ENCODE measurements at places on chromosomes 12 and 14.

- no peak for DNase-seq
Observed at GRCh38 chr12:93960521-93960920, 187.9 kb upstream of the PLXNC1 start.

DNA sequence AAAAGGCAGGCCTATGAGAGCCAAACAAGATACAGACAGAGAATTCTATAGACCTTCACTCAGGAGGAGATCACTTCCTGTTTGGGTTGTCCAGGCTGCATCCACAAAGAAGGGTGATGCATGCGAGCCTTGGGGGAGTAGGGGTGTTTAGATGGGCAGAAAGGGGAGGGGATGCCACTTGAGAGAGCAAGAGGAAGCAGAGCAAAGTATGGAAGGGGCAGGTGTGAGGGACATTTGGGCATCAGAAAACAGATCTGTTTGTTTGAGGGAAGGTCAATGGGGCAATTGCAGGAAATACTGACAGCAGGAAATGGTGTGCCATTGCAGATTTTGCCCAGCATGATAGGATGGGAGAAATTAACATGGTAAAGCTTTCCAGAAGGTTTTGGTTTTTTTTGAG is 146.4 kb upstream of the FOXN3 start:
- no peak for DNase-seq

DNA sequence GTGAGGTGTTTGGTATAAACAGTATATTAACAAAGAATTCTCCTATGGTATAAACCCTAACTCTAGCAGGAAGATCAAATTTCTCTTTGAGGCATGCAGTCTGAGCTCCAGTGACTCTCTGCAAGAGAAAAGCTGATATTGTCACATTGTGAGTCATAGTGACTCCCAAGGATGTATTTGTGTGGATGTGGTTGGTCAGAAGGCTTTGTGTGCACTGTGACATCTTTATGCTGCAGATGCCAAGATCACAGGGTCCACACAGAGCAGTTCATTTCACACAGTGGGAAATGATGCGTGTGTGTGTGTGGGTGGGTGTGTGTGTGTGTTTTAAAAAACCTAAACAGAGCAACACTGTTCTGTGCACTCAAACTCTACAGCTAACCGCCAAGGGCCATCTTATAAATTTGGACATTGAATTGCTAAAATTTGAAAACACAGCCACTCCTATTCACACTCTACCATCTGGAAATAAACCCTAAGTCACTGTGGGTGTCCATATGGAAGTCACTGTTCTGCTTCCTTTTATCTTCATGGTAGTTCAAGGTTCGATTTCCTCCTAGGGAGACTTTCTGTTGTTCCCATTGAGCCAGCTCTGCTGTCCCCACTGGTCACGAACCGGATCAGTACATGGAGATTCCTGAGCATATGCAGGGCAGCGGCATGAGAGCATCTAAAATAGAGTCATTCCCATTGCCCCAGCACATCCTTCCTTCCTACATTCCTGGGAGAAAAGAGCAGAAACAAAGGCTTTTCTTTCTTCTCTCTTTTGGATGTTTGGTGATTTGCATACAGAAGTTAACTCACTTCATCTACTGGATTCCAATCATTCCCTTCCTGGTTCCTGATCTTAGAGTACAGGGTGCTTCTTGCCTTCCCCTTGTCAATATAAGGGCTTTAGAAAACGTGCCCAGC is 727.6 kb downstream of the DIO2 start:
- no peak for DNase-seq

DNA sequence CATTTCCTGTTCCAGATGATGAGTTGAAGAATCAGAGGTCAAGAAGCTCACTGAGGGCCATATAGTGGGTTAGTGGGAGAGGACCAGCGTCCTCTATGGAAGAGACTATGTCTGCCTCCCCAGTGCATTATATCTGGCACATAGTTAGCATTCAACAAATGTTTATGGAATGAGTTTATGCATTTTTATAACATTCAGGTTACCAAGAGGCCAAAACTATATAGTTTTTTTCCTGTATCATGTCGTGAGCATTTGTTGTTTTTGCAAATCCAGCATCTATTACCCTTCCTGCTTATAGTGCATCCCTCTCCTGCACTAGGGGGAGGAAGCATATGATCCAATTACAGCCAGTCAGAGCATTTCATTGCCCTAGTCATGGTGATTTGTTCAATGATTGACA is 60.6 kb downstream of the SUDS3 start:
- no peak for DNase-seq

- DNase-seq = no peak
Observed at GRCh38 chr14:95505030-95505589, 11.3 kb downstream of the SYNE3 start.

GRCh38 chr12:88698471-88698870 is 118.2 kb upstream of the KITLG start:
- no peak for DNase-seq

- no peak for DNase-seq
Observed at GRCh38 chr14:22341049-22341448, 248.0 kb downstream of the DAD1 start.

DNA sequence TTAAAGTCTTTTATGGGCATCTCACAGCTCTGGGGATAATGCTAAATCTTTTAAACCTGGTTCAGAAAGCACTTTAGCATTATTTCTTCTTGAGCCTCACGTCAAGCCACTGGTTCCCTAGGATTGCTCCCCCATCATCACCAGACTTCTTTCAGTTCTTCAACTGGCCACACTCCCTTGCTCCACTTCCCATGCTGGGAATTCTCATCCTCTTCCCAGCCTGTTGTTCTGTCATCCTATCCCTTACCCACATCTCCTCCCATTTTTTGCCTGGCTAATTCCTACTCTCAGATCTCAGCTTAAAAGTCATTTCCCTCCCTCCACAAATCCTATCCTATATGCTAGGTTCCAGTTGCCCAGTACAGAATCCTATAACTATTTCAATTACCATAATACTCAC is 14.4 kb downstream of the FERMT2 start:
- DNase-seq = no peak

- DNase-seq = no peak
Observed at GRCh38 chr12:52812749-52813148, 1.2 kb downstream of the KRT4 start.

DNA sequence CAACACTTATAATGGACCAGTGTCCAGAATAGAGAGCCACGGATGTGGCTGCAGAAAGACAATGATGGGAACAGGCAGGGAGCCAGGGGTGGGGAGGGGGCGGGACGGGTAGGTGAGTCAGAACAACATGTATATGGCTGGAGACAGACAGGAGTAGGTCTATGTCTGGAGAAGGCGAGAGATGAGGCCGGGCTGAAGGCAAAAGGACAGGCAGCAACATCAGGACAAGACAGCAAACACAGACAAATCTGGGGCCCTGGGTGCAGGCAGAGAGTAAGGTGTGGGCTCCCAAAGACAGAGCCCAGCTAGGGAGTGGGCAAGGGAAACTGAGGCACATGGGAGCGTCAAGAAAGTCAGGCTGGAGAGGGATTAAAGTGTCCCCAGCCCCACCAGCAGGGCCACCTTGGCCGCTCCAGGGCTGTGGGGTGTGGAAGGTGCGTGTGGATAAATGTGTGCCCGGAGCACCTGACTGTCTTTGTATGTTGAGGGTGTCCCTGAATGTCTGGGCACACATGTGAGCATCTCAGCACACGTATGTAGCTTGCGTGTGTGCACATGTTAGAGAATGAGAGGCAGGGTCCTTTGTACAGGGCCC is 44.1 kb downstream of the FAM222A start:
- DNase-seq = no peak

DNA sequence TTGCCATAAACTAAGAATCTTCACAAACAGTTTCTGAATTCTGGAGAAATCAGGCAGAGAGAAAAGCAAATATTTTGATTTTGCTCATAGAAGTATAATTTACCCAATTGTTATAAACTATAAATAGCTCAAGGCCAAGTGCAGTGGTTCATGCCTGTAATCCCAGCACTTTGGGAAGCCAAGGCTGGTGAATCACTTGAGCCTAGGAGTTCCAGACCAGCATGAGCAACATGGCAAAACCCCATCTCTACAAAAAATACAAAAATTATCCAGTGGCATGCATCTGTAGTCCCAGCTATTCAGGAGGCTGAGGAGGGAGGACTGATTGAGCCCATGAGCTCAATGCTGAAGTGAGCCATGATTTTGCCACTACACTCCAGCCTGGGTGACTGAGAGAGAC is 19.6 kb upstream of the MMP19 start:
- no peak for DNase-seq

DNA sequence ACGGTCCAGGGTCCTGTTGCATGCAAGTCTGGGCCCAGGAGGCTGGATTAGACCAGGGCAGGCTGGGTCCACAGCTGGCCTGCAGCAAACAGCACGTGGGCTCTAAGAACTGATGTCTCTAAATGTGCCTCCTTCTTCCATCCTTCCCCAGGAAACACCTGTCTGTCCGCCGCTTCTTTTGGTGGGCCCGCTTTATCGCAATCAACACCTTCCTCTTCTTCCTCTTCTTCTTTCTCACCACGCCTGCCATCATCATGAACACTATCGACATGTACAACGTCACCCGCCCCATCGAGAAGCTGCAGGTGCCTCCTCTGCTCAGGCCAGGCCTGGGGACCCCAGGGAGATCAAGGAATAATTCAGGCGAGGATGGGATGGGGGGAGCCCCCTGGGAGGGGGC is 28.3 kb downstream of the NGB start:
- DNase-seq = no peak

DNA sequence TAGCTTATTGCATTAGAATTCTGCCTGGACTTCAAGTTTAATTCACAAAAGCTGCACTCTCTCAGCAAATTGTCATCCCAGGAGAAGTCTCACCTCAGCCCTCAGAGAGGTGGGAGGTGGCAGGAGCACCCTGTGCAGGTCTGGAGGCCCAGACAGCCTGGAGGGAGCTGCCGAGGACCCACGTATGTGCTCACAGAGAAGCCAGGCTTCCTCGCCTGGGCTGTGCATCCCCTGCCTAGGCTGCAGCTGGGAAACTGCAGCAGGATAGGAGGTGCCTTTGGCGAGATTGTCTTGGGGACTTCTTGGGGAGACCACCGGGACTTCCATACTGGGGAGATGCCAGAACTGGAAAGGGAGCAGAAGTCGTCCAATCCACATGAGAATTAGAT is 8.8 kb downstream of the CPNE6 start:
- no peak for DNase-seq

DNA sequence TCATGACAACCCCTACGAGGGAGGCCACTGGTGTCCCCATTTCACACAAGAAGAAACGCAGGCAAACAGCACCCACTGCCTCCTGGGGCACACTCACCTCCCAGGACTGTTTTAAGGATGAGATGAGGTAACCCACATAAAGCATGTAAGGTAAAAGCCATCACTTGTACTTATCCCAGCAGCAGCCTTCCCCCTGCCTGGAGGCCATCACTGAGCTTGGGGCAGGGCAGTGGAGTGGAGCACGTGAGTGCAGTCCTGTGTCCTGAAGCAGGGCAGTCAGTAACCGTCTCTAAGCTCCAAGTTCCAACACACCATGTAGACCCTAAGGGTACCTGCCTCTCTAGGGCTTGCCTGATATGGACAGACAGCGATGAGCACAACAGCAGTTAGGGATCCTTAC is 1.7 kb downstream of the POLE start:
- DNase-seq = no peak

DNA sequence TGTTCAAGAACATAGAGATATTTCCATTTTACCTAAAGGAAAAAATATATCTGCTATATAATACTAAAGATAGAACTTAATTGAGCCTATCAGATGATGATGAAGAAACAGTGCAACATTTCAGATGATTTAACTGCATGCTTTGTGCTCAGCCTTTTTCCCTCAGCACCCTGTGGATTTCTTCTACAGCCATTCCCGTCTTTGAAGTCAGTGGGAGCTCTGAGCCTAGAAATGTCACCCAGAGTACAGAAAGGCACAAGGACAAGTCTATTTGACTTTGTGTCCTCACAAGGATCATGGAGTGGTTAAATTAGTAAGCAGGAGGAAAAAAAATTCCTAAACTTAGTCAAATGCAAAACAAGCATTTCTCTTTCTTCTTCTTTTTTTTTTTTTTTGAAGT is 994.0 kb upstream of the FLRT2 start:
- DNase-seq = no peak

DNA sequence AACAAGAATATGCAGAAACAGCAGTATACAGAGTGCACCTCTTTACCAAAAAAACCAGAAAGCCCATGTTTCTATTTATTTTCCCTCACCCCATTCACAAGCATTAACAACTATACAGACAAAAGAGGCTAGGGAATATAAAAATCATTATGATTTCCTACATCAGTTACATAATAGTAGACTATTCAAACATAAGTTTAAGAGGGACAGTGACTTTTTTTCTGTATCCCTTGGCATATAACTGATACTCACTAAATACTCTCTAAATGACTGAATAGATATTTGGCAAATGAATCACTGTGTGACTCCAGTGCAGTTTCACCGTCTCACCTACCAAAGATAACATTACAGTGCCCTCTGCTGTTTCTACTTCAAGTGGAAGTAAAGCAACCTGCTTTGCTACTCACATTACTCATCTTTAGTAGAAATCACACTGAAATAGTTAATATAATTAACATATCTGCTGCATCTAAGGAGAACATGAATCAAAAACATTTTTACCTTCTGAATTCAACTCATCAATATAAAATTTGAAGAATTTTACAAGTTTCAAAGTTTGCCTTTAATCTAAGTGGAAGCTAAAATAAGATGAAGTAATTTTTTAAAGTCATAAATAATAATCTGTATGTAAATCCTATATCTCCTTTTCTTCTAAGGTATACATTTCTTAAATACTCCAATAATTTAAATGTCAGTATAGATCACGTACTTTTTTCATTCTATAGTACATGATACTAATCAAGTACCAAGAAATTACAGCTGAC is 103.8 kb downstream of the OSBPL8 start:
- peak; percentile 62 for DNase-seq

DNA sequence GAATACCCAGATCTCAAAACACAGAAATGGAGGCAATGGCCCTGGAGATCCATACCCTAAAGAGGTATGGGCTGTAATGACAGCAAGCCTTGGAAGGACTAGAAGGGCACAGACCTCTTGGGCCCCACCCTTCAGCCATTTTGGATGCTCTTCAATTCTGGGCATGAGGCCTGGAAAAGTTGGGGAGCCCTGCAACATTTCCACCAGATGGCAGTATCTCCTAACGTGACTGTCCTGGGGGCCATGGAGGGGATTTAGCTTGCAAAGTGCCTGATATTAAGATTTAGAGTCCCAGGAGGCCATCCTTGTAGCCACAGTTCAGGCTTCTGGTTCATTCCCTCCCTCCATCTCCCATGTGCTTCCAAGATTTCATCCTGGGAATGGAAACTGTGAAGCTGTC is 30.2 kb downstream of the KCNA5 start:
- DNase-seq = no peak

DNA sequence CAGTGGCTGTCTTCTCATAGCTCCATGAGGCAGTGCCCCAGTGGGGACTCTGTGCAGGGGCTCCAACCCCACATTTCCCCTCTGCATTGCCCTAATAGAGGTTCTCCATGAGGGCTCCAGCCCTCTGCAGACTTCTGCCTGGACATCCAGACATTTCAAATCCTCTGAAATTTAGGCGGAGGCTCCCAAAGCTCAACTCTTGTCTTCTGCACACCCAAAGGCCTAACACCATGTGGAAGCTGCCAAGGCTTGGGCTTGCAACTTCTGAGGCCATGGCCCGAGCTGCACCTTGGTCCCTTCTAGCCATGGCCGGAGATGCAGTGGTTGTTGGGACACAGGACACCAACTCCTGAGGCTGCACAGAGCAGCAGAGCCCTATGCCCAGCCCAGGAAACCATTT is 20.5 kb upstream of the PPP2R5C start:
- no peak for DNase-seq

Measured in HepG2 (cell line).